ENCODE measurements at places on chromosomes 2 and 18.

DNA sequence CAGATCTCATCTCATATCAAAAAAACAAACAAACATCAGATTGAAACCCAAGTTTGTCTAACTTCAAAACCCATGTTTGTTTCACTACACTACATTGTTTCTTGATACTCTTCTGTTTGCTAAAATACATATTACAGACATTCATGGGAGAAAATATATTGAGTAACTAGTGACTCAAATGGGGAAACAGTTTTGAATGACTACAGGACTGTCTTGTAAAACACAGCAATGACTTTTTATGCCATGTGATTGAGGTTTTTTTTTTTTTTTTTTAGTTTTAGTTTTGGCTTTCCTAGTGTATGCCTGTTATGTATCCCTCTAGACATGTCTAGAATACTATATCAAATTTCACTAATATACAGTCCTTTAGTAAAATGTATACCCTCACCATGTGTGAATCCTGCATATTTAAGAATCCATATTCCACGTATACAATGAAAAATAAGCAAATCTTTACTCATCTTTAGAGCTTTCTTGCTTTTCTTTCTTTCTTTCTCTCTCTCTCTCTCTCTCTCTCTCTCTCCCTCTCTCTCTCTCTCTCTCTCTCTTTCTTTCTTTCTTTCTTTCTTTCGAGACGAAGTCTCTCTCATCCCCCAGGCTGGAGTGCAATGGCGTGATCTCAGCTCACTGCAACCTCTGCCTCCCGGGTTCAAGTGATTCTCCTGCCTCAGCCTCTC lies 46.6 kb upstream of the SERTAD2 start:
- DNase-seq, result no peak

DNA sequence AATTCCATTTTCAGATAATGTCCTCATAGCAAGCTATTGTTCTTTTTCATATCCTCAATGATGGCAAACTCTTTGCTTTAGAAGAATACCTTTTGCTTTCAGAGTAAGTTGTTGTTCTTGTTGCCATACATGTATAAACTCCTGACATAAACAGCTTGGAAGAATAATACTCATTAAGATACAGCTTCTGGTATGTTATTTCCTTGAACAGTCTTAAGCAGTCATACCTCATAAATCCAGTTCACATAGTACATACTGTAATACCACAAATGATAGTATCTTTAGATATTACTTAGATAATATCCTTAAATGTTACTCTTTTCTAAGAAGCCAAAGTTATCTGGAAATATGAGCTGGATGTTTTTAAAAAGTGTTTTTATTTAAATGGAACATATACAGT lies 23.2 kb downstream of the METTL8 start:
- DNase-seq, result no peak

GRCh38 chr2:143730953-143731260 lies 601.7 kb downstream of the ARHGAP15 start:
- no peak for DNase-seq

- no peak for DNase-seq
These were observed 91.7 kb downstream of the ACTR3 start for GRCh38 chr2:113981404-113982134.

DNA sequence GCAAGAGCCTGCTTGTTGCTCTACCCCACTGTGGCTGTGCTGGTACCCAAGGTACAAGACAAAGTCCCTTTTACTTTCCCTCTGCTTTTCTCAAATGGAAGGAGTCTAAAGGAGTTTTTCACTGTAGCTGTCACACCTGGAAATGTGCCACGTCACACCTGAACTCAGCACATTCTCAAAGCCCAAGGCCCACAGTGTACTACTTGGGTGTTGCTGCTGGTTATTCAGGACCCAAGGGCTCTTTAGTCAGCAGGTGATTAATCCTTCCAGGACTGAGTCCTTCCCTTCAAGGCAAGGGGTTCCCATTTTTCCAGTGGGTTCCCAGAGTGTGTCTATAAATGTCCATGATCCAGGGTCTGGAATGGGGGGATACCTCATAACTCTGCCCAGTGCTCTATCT lies 63.2 kb upstream of the STK39 start:
- DNase-seq, result no peak

DNA sequence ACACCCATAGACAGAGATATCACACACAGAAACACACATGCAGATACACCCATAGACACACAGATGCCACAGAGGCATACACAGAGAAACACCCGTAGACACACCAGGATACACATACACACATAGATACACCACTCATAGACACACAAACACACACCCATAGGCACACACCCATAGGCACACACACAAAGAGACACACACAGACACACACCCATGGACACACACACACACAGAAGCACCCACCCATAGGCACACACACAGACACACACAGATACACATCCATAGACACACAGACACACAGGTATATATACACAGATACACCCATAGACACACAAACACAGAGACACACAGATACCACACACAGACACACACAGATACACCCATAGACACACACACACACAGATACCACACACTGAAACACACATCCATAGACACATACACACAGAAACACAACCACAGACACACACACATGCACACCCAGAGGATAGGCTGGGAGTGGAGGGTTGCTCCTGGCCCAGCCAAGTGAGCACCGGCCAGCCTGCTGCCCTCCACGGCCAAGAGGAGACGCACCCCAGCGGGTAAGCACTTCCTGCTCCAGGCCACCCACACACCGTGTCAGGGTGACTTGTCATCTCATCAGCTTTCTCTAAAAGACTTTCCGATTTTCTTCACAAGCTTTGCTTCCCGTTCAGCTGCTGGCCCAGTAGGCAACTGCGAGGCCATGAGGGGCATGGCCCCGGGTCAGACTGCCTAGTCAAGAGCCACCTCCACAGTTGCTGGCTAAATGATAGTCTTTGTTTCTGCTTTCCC lies 14.1 kb upstream of the CNNM3 start:
- DNase-seq, result no peak

DNA sequence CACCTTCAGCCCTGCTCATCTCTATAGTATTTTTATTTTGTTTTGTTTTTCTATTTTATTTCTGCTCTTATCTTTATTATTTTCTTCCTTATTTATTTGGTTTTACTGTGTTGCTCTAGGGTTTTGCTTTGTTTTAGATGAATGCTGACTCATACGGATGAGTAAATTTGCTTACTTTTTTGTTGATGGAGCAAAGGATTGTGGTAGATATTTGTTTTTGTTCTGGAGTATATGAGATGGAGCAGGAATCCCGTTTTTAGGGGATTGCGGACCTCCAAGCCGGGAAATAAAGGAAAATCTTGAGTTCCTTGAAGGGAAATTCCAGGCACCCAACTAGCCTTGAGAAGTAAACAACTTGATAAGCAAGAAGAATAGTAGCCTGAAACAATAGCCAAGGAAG lies 15.3 kb upstream of the COLEC12 start:
- DNase-seq, result no peak

GRCh38 chr2:15269043-15269442 lies 292.1 kb downstream of the NBAS start:
- DNase-seq, result no peak

- no peak for DNase-seq
These were observed 102.4 kb downstream of the VAPA start for GRCh38 chr18:10015941-10016819.

DNA sequence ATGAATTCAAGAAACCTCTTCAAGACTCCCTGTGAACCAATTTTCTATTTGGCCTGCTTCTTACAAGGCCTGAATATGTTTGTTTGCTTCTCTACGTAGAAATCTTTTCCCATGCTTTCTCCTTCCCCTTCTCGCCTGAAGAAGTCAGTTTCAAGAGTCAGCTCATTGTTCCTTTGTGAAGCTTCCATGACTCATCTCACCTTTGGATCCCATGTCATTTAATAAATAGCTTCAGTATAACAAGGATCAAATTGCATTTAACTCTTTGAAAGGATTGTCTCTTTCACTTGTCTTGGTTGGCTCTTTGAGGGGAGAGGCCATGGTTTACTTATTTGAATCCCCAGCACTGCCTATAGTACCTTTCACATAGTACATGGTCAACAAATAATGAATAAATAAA lies 28.4 kb downstream of the CPS1 start:
- no peak for DNase-seq

DNA sequence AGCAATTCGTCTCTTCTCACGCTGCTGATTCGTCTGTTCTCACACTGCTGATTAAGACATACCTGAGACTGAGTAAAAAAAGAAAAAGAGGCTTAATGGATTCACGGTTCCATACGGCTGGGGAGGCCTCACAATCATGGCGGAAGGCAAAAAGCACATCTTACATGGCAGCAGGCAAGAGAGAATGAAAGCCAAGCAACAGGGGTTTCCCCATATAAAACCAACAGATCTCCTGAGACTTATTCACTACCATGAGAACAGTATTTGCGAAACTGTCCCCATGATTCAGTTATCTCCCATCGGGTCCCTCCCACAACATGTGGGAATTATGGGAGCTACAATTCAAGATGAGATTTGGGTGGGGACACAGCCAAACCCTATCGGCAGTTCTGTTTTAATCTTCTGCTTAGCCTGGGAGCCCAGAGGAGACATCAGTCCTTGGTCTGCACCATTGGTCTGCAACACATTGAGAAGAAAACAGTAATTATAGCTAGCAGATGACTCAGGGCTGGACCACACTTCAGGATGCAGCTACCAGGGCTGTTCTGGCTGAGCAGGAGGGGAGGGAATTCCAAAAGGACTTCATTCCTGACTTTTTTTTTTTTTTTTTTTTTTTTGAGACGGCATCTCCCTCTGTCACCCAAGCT lies 69.4 kb downstream of the CABLES1 start:
- DNase-seq, result no peak
